Endothelial cell of umbilical vein (primary cell): ENCODE measurements at places on chromosomes 1 and 21.

DNA sequence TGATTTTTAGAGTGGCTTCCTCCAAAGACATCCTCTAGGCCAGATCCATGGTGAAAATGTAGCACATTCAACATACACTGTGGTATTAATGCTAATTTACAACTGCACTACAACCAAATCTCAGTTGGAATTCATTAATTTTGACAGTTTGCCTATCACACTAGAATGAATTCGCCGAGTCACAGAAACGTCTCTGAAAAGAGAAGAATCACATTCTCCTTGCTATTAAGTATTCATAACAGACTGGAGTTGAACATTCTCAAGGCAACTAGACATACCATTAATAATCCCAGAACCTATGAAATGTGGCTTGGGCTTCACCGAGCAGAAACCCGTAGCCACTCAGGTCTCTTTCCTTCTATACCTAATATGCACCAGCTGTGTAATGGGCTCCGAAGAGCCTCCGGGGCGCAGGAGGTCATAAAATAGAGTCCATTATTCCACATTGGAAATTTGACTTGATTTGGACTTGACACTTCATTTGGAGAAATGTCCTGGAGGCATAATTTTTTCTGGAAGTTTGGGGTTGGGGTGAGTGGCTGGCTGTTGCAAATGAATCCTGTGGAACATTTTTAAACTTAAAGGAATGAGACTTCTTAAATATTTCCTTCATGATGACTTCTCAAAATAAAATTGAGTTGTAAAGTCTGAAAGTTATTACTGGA, 117.1 kb downstream of the DSCAM start:
- DNase-seq: no peak

DNA sequence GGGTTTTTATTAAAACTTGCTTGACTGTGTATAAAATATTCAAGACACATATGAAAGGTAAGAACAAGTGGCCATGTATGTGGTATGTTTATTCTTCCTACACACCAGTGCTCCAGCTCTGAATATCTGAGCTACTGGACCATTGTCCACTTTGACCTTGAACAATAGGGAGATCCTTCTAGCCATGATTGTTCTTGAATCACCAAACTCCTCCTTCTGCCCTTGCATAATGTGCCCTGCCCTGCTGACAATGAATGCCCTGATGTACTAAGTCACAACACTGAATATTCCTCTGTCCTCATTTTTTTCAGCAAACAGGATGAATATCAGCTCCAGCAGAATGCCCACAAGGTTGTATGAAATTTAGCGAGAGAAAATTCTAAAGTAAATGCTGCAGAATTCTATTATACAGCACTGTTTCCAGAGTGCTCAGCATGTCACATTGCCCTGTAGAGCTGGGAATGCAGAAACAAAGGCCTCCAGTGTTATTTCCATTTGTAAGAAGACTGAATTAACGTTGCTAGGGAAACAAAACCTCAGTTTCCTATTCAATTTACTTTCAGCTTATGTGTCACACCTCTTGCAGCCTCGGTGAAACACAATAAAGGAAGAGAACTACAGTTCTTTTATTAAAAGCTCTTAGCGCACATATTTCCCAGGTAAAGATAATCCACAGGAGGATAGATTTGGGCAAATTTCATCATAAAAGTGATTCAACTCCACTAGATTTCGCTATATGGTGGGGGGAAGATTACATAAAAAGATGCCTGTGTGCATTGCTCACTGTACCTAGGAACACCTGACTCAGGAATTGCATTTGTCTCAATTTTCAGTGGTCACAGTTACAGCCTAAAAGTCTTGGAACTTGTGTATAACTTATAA, 187.4 kb upstream of the ATP1B1 start:
- DNase-seq: peak; percentile 12

DNA sequence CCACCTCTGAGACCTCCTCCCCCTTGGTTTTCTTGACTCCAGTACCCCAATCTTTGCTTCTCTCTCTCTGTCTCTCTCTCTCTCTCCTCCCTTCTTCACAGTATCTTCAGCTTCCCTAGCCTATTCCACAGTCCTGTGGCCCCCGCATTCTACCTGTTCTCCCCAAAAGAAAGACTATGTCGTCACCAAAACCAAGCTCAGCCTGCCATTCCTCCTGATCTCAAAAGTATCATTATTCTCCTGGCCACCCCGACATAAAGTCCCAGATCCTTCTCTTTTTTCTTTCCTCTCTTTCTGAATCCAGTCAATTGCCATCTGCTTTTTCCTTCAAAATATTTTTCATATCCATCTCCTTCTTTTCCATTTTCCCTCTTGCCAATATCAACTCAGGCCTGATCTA, 23.7 kb upstream of the KHDRBS1 start:
- no peak for DNase-seq

- DNase-seq: no peak
Measured at GRCh38 chr21:16079830-16080229, 350.0 kb downstream of the USP25 start.

GRCh38 chr1:208118841-208119606, 125.2 kb downstream of the PLXNA2 start:
- no peak for DNase-seq

DNA sequence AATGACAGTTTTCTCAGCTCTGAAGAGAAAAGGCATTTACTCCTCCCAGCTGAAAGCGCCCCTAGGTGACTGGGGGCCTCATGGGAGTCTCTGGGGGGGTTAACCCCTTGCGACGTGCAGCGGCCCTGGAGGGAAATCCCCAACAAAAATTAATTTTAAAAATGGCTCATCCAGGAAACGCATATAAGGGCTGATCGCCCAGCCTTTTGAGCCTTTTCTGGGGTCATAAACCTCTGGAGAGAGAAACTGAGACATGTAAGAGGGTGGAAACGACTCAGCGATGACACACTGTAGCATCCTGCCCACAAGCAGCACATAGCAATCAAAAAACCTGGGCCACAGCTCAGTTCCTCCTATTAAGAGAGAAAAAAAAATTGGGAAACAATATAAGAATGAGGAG, 20.4 kb upstream of the HPDL start:
- DNase-seq: peak; percentile 25

DNA sequence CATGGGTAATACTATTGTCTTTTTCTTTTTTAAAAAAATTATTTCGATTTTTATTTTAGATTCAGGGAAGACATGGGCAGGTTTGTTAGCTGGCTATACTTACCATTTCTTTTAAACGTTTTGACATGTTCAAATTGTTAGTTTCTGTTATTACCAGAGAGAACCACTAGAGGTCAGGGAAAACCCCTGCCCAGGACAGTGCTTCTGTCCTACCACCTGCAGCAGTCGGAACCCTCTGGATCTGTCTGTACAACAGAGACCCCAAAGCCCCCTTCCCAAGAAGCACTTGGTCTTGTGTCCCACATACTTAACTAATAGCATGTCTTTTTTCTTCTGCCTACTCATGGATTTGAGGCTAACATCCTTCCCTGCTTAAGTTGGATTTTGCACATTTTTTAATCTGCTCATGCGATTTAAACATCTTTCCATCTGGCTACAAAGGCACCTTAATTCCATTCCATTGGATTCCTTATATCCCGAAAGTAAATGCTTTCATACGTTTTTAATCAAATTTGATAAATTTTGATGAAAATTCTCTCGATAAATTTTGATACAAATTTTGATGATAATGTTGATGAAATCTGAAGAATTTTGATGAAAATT, 10.0 kb upstream of the C1orf115 start:
- peak; percentile 70 for DNase-seq

DNA sequence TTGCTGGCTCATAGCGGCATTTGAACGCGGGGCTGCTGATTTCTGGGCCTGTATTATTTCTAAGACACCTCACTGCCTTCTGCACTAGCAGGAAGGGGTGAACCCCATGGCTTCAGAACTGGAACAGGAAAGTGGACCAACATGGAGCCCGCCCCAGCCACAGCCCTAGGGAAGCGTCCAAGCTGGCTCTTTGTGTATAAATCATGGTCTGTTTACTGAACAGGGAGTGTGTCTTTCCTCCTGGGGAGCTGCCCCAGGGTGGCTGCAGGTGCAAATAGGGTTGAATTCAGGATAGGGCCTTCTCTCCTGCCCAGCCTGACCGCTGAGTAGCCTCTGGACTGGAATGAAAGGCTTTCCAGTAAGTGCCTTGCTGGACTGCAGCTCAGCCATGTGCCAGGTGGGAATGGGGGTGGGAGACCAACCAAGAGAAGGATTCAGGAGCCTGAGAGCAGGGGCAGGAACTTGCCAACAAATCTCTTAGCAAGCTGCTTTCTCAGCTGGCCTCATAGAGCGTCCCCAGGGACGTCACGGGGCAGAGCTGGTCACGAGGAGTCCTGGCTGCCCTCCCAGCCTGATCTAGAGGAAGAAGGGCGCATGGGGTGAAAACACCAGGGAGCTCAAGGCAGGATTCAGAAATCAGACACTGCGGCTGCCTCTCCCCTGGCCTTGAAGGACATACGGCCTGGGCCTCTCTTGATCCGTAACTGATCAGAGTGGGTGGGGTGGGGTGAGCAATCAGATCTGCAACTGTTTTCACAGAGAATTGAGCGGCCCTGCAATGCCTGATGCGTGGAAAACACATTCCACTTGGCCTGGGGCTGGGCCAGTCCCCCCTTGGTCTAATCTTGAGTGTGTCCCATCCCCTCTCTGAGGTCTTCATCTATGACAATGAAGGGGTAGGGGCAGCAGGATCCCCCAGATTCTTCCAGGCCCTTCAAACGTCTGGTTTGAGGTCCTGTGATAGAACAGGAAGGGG, 56.5 kb upstream of the SELENON start:
- peak; percentile 79 for DNase-seq

GRCh38 chr1:228454238-228454637, 32.9 kb upstream of the RNF187 start:
- DNase-seq: no peak

DNA sequence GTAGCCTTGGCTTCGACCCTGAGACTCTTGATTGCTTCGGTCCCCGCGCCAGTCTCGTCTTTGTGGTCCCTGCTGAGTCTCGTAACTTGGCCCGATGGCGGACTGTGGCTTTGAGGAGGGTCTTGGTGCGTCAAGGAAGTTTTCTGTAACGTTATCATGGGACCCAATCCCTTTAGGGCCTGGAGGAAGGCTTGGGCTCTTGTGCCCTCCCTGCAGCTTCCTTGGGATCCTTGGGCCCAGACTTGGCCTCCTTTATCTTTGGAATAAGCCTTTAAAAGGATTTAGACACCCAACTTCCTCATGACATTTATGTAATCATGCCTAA, 371 bp downstream of the ZMPSTE24 start:
- DNase-seq: peak; percentile 62

DNA sequence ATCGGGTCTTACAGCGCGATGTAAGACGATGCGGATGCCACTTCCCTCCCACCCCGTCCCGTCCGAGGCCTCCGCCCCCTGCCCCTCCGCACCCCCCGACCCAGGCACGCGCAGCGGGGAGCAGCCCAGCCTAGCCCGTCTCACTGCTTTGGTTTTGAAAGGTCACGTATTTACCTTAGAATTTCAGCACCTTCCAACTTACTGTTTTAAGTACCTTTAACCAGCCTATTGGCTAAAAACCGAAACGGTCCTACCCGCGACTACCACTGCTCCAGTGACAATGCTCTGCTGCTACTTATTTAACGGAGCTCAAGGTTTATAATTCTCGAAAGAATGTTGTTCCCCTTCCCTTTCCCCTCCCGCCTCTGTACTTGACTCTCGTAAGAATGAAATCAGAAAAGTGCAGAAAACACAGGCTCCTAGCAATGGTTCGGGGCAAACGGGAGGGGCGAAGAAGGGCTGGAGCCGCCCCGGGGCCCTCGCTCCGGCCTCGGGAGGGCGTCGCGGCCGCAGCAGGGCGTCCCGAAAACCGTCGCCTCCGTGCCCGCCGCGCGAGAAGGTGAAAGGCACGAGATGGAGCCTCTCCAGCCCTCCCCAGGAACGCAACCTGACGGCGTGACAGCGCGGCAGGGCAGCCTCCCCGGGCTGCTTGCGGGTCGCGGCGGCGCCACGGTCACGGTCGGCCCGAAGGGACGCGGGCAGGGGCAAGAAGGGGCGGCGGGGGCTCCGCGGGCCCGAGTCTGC, 667 bp downstream of the TMEM50B start:
- peak; percentile 48 for DNase-seq

DNA sequence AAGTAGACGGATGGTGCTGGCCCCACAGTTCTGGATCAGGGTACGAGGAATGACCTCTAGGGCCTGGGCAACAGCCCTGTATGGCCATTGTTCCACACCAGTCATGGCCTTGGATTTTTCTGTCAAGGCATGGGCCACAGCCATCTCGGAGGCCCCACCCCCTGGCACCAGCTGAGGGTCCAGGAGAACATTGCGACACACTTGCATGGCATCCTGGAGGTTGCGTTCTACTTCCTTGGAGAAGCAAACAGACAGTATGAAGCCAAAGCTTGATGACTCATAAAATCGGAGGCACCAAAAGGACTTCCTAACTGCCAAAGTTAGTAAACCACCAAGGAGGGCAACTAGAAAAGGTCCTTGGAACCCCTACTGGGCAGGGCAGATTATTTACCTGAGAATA, 11.9 kb upstream of the VHLL start:
- no peak for DNase-seq

DNA sequence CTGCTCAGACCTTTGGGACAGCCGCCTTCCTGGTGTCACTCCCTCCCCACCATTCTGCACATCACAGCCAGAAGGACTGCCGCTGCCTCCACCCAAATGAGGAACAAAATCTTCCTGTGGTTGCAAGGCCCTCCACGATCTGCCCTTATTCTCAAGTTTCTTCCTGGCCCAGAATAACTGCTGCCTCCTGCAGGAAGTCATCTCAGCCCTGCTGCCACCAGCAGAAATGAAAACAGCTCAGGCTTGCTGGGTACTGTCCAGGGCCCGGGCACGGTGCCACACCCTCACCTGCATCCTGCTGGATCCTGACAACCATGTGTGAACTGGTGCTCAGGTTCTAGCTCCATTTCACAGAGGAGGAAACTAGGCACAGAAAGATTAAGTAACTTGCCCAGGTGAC, 2.8 kb downstream of the CLDN19 start:
- no peak for DNase-seq

DNA sequence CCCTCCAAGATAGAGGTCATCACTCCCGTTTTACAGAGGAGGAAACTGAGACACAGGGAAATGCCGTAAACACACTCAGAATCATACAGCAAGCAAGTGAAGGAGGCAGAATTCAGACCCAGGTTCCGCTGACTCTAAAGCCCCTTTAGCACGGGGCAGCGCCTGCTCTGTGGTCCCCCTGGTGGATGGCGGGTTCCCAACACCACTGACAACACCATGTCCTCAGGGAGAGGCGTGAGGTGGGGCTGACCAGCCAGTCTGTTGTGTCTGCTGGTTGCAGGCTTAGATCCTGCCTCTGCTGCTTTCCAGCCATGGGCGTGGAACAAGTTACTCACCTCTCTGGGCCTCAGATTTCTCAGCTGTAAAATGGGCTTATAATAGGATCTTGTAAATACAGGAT, 617.3 kb downstream of the MATN1 start:
- DNase-seq: peak; percentile 14
